ENCODE measurements at places on chromosomes 5 and 9.

DNA sequence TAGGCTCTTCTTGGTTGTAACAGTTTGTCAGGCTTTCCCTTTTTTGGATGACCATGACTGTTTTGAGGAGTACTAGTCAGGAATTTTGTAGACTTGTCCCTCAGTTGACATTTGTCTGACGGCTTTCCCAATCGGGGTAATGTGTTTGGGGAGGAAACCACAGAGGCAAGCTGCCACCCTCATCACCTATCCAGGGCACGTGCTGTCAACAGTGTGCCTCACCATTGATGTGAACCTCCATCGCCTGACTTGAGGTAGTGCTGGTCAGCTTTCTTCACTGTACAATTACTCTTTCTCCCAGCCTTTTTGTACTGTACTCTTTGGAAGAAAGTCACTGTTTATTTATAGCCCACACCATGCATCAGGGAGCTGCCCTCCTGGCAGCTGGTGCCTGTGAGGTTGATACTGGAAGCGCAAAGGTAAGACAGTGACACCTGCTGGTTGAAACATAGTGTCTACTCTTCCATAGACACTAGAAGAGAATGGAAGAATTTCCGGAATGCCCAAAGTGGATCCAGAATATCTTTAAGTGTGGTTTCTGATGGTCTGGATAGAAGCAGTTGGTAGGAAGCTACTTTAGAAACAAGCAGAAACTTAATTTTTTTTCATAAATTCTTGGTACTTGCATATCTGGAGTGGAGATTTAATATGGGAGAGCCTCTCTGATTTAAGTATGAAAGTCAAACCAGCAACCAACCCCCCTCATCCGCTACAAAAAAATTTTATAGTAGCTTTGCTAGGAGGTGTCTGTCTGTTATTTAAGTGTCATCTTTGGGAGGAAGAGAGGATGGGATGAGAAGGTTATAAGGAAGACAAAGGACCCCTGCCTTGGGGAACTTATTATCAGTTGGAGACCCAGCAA is 69.3 kb downstream of the SNX30 start:
- DNase-seq = peak; percentile 55

GRCh38 chr9:119827126-119827525 is 457.9 kb upstream of the BRINP1 start:
- DNase-seq = no peak

GRCh38 chr9:88429595-88430430 is 41.6 kb downstream of the SPIN1 start:
- no peak for DNase-seq

- DNase-seq = no peak
Observed at GRCh38 chr9:134730761-134731496, 89.3 kb downstream of the COL5A1 start.

GRCh38 chr9:107585465-107585864 is 95.9 kb upstream of the KLF4 start:
- no peak for DNase-seq

DNA sequence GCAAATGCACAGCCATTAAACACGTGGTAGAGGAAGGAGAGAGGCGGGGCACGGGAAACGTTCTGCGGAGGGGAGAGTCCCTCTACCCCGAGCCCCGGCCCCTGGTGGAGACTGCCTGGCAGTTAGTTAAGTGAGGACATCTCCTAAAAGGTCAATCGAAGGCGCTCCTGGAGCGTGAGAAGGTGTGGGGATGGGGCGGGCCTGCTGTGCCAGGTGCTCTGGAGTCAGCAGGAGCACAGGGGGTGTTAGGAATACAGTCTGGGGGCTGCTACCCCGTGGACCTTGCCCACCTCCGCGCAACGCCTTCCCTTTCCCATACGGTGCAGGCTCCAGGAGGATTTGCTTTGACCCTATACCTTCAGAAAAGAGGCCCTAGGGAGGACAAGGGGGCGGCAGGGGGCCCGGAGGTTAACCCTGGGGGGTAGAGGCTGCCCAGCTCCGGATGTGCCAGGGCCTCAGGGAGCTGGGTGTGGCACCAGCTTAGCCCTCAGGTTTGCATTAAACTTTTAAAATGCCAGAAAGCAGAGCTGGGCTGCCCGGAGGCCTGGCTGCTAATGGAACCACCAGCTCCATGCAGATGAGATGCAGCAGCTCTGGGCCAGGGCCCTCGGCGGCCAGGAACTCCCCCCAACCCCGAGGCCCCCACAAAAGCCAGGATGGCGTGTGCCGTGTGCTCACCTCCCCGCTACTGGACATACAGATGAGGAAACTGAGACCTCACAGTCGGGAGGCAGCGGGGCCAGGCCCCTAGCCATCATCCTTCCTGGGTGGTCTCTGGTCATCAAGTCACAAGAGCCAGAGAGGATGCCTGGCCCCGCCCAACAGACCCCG is 39.2 kb downstream of the NACC2 start:
- DNase-seq = no peak

DNA sequence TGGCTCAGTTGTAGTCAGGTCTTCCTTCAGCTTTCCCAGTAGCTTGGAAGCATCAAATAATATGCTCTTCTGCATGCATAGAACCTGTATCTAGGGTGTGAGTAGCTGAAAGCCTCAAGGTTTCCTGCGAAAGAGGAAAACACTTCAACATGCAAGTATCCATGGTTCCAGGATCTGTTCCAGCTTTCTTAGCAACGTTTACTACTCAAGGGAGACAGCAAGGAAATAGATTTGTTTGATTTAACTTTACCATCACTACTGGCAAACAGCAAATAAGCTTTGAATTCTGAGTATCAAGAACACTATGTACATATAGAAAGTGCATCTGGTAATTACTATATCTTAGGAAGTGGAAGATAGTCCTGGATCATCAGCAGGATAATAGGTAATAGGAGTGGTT is 341.0 kb downstream of the PRR16 start:
- DNase-seq = no peak

DNA sequence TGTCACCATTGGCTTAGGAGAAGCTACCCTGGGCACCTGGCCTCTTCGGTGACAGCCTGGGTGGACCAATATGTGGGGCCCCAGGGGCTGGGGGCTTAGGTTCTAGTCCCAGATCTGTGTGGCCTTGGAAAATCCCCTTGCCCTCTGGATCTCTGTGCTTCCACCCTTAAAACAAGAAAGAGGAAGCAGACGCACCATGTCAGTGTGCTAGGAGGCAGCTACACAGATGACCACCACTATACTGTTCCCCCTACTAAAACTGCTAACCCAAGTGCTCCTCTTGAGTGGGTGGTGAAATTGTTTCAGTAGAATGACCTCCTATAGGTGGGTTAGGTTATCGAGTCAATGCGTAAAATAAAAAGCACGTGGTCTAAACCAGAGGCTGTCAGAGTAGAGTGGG is 31.0 kb downstream of the AFAP1L1 start:
- DNase-seq = no peak

DNA sequence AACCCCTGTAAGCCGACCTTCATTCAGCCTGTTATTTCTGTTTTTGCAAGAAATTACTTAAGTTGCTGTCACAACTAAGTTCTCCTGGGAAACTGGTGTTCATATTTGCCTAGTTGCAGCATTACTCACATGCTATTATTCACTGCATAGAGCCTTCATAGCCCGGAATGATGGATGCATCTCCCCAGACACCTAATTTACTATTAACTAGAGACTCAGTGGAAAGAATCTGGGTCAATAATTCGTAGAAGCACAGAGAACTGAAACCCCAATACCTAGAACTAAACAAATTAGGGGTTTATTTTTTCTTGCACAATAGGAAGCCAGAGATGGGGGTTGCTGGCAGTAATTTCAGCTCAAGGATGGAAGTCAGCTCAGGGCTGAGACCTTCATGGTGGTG is 45.7 kb upstream of the FAM170A start:
- DNase-seq = no peak

DNA sequence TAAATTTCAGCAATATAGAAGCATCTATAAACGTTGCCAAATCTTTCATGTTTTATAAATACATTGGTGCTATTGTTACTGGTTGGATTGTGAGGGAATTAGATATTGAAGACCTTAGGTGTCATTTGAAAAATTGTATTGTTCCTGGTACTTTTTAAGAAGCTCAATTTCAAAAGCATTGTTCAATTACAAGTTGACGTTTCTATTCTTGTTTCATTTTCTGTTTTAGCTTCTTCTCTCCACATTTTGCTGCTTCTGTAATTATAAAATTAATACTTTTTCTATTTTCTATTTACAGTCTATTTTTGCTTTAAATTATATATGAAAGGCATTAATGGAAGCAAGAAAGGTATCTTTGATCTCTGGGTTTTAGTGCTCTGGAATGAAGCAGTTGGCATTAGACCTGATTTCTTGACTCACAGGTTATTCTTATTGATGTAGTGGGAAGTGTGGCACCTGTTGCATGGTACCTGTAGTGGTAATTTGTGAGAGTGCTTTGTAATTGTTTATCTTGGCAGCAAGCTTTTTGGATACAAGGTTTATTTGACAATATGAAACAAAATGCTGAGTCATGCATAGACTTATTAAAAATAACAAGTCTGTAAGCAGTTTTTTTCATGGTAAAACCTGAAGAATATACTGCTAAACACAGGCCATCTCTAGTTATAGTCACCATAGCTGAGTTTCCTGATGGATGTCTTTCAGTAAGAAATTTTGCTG is 13.2 kb downstream of the MACIR start:
- no peak for DNase-seq

DNA sequence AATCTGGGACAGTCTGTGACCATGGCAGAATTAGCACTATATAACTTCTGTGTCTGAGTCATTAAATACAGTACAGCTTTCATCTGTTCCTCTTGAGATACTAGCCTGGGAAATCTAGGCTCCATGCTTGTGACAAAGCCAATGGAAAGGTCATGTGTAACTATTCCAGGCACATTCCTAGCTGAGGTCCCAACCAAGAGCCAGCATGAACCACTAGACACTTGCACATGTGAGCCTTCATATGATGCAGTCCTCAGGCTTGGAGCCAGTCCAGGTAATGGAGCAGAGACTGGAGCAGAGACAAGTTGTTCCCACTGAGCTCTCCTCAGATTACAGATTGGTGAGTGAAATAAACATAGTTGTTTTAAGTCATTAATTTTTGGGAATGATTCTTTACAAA is 412.4 kb upstream of the ZNF462 start:
- no peak for DNase-seq

- DNase-seq = no peak
Observed at GRCh38 chr9:72473474-72474261, 47.7 kb upstream of the TMC1 start.

GRCh38 chr5:107155707-107156106 is 515.0 kb downstream of the EFNA5 start:
- DNase-seq = peak; percentile 45

DNA sequence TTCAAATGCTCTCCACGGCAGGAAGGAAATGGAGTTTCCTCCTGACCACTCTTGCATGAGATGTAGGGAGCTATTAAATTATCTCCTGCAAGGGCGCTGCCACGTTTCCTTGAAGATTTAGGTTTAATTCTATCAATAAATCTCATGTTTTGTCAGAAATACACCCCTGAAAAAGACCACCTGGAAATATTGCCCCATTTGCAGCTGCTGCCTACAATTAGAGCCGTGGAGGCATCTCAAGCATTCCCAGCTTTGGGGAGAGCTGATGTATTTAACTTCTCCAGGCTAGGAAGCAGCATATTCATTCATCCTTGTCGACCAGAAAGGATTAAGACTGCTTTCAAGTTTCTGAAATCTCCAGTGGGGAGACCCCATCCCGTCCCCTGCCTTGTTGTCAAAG is 40.5 kb downstream of the CCNJL start:
- no peak for DNase-seq

DNA sequence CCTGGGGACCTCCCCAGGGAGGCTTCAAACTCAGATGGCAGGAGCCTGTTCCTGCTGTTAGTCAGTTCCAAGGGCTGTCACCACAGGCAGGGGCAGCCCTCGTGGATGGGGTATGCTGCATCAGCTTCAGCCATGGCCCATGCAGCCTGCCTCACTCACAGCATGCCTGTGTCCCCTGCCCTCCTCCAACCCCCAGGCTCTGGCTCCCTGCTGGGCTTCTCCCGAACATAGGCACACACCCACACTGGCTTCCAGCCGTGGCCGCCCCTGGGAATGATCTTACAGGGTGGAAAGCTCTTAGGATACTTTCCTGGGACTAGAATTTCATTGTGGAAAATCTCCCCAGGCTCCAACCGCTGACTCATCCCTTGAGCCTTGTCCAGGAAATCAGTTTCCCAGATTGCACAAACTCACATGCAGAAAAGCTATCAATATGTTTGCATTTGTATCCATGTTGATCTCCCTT is 163.8 kb downstream of the SEC61B start:
- no peak for DNase-seq

DNA sequence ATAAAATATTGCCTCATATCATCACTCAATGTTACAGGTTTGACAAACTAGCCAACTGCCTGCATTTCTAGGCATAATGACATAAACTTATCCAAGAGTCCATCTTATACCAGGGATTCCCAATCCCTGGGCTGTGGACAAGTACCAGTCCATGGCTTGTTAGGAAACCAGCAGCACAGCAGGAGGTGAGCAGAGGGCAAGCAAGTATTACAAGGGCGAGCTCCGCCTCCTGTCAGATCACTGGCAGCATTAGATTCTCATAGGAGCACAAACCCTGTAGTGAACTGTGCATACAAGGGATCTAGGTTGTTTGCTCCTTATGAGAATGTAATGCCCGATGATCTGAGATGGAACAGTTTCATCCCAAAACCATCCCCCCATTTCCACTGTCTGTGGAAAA is 144.9 kb downstream of the PRKACG start:
- no peak for DNase-seq

DNA sequence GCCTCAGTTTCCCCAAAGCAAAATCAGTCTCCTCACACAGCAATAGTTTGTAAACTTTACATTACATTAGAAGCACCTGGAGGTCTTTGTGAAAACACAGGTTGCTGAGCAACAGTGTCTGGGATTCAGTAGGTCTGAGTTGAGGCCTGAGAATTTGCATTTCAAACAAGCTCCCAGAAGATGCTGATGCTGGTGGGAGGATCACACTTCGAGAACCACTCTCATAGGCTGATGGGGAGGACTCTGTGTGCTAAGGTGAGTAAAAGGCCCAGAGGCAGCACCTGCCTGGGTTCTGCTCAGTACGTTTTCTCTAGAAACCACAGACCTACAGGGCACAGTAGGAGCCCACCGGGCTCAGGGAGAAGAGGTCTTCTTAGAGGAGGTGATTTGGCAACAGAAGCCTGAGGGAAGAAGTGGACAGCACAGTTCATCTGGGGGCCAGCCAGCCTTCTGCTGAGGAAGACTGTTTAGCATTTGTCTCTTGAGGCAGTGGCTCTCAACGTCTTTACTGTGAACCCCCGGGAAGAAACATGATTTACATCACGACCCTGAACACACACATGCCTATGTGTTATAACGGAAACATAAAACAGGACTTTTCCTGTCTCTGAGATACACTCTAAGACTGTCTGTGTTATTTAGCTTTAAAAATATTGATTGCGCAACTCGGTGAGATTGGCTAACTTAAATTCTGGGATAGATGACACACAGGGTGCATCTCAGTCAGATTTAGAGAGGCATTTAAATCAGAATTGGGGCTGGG is 24.8 kb upstream of the DENND1A start:
- DNase-seq = no peak

- DNase-seq = no peak
Observed at GRCh38 chr5:53071738-53072137, 37.8 kb downstream of the MOCS2 start.

All from NCI-H345 (cell line).